ENCODE measurements at places on chromosomes 13 and 19.

DNA sequence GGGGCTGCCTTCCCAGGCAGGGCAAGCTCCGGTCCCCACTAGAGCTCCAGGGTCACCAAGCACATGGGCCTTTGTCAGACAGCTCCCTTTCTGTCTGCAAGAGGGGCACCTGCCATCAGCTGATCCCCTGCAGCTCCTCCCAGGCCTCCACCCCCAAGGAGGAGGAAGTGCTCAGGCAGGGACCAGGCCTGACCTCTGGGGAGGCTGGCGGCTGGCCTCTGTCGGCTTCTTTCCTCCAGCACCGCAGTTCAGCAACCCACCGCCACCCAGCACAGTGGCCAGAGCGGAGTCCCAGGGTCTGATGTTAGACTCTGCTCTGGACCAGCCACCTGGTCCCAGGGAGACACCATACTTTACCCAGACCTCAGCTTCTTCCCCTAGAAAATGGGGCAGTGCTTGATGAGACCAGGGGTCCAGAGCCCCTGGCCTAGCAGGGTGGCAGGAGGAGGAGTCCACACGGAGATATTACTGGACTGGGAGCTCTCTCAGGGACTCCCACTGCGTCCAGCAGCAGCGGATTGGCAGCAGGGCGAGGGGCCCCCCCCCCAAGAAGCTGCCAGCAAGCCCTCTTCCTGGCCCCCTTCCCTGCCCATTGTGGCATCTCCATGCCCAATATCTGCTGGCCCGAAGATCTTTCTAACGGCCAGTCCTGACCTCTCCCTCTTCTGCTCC lies 24.1 kb downstream of the NKPD1 start:
- DNase-seq: no peak

DNA sequence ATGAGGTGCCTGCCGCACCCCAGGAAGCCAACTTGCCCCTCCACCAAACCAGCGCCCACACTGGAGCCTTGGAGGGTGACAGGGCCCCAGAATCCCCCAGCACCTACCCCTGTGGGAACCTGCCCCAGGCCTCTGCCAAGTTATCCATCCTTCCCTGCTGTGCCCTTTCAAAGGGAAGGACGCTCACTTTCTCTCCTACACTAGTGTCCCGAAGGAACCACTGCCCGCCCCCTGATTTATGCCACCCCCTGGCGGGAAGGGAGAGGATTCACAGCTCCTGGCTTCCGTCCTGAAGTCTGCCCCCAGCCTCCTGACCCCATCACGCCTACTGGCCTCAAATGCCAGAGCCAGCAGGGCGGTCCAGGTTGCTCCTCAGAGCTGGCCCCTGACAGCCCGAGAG lies 1.4 kb downstream of the EVI5L start:
- no peak for DNase-seq

- no peak for DNase-seq
Measured at GRCh38 chr13:76883236-76883635, 3.0 kb downstream of the KCTD12 start.

- DNase-seq: peak; percentile 32
Measured at GRCh38 chr13:98998831-98999638, 21.2 kb upstream of the DOCK9 start.

- DNase-seq: no peak
Measured at GRCh38 chr13:46822551-46822950, 25.6 kb upstream of the ESD start.

DNA sequence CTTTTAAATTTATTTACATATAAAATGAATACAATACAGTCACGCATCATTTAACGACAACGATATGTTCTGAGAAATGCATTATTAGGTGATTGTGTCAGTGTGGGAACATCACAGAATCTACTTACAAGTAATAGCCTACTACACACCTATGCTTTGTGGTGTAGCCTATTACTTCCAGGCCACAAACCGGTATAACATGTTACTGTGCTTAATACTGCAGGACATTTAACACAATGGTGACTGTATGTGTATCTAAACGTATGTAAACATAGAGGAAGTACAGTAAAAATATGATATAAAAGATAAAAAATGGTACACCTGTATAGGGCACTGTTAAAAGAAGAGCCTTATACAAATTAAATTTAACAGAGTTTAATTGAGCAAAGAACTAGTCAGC lies 62.4 kb upstream of the KLHL1 start:
- no peak for DNase-seq

DNA sequence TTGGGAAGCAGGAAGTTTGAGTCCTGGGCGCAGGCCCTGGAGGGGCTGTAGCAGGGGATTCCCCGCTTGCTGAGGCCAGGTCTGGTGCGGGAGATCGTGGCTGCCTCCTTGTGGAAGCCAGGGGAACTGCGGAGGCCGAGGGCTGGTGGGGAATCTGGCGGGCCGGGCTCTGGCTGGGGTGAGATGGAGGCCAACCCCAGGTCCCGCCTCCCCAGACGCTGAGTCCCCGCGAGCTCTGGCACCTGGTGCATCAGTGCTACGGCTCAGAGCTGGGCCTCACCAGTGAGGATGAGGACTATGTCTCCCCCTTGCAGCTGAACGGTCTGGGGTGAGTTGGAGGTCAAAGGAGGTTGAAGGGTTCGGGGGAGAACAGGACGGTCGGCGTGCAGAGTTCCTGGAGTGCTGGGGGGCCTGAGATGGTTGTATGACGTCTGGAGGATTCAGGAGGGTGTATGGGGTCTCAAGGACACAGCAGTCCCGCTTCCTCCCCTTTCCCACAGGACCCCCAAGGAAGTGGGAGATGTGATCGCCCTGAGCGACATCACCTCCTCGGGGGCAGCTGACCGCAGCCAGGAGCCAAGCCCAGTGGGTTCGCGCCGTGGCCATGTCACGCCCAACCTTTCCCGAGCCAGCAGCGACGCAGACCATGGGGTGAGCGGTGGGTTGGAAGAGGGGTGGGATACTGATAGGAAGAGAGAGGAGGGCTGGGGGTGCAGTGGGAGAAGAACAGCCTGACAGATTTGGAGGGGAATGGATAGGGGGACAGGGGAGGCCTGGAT lies 13.1 kb downstream of the GRAMD1A start:
- peak; percentile 78 for DNase-seq

DNA sequence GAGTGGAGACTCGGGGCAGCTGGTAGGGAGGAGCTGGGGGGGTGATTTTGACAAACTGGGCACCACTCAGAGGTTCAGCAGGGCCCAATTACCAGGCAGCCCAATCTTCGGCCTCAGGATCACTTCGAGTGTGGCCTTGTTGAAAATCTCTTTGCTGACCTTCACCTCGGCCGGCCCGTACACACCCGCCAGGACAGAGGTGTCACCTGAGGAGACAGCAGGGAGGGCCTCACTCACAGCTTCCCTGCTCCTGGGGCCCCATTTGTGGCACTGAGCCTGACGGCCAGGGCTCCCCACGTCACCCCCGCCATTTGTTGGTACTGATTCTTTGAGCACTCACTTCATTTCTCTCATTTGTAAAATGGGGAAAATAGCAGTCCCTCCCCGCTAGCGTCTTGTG lies 4.4 kb downstream of the EXOSC5 start:
- DNase-seq: no peak

- peak; percentile 56 for DNase-seq
Measured at GRCh38 chr13:46354156-46355087, 32.6 kb downstream of the RUBCNL start.

DNA sequence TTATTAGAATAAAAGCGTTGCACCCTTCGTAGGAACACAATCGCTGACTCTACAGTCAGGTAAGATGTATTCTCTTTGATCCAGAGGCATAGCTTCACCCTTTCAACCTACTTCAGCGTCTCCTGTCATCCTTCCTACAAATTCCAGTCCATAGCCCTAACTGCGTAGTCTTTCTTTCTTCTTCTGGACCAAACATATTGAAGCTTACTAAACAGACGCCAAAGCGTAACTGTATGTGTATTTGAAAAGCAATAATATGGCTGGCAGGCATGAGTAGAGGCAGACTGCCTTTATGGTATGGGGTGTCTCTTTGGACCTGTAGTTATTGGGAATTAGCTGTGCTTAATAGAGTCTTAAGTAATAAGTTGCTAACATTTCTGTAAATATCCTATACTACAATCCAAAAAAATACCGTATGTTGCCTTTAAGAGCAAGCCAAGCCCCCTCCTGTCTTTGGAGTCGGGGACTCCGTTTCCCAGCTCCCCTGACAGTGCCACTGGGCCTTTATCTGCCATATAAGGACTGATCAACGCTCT lies 392 bp upstream of the ZNF548 start:
- no peak for DNase-seq

- no peak for DNase-seq
Measured at GRCh38 chr19:55310498-55310897, 14.6 kb downstream of the TMEM150B start.

- DNase-seq: peak; percentile 61
Measured at GRCh38 chr13:42048684-42049453, 421 bp downstream of the DGKH start.

- no peak for DNase-seq
Measured at GRCh38 chr19:4922530-4923275, 13.4 kb downstream of the UHRF1 start.

DNA sequence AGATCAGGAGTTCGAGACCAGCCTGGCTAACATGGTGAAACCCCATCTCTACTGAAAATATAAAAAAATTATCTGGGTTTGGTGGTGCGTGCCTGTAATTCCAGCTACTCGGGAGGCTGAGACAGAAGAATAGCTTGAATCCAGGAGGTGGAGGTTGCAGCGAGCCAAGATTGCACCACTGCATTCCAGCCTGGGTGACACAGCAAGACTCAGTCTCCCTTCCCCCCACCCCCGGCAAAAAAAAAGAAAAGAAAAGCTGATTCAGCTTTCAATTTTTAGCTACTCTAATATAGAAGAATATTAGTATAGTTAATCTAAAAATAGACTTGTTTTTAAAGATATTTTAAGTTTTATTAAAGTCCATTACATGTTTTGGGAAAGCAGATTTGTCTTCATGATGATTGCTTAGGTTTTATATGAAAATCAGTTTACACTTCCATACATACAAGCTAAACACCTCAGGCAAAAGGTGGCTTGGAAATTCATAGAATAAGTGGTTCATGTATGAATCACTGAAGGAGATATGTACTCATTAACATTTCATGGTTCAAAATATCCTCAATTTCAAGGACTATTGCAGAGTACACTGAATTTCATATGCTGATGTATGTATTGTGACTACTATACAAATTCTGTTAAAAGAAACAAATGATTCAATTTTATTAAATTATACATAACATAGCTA lies 165.2 kb downstream of the TDRD3 start:
- no peak for DNase-seq

GRCh38 chr13:85508683-85509329 lies 290.4 kb downstream of the SLITRK6 start:
- no peak for DNase-seq

- no peak for DNase-seq
Measured at GRCh38 chr19:2180114-2180513, 16.4 kb downstream of the DOT1L start.

DNA sequence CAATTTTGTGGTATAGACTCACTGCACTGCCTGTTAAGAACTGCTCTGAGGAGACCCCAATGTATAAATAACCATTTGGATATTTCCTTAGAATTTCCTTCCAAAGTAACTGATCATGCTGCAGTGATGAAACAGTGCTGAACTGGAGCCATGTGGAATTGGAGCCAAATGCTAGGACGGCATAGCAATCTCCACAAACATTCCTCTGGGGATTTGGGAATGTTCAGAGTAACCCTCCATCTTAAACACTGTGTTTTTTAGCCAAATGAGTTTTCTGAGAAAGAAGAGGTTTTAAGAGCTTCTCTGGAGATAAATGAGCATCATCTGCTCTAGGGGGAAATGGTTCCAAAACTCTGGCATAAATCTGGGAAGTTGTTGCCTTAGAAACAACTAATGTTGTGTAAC lies 98.2 kb downstream of the OLFM4 start:
- no peak for DNase-seq

- no peak for DNase-seq
Measured at GRCh38 chr13:95707035-95707434, 30.1 kb downstream of the DNAJC3 start.

- no peak for DNase-seq
Measured at GRCh38 chr13:75762955-75763354, 126.8 kb downstream of the LMO7 start.

- peak; percentile 71 for DNase-seq
Measured at GRCh38 chr19:2083174-2083854, 12.8 kb downstream of the MOB3A start.

- no peak for DNase-seq
Measured at GRCh38 chr19:13804830-13805683, 9.8 kb downstream of the ZSWIM4 start.

GRCh38 chr19:5664515-5664914 lies 15.8 kb downstream of the MICOS13 start:
- DNase-seq: no peak

- peak; percentile 91 for DNase-seq
Measured at GRCh38 chr19:35644987-35645679, 3.0 kb upstream of the COX6B1 start.

- no peak for DNase-seq
Measured at GRCh38 chr19:55603581-55604292, 1.7 kb upstream of the ZNF865 start.

DNA sequence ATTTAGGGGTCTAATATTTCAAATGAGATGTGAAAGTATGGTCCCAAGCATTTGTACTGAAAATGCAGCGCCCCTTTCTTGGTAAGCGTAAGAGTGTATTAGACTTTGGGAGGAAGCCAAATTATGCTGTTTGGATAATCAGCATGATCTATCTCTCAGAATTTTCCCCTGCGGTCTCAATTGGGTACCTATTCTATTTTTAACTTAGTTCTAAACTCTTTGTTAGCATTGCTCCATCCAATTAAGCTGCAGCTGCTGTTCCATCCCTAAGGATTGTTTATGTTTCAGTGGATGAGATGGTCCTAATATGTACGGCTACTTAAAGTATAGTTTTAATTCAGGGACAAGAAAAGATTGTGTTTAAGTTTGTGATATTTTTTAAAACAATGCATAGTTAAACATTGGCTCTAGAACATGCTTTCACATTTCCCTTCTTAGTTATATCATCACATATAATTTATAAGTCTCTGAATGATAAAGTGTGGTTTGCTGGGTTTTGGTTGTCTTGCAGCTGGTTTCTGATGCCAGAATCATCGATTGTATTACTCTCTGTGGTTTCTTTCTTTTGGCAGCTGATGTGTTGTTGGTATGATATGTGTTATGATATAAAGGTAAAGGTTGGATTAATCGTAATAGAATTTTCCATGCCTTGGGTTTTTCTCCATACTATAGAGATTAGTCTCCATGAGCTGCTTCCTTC lies 15.0 kb downstream of the POLR1D start:
- DNase-seq: no peak

- no peak for DNase-seq
Measured at GRCh38 chr13:94658926-94659597, 53.3 kb downstream of the SOX21 start.

- peak; percentile 79 for DNase-seq
Measured at GRCh38 chr19:48510421-48511268, 990 bp downstream of the LMTK3 start.

DNA sequence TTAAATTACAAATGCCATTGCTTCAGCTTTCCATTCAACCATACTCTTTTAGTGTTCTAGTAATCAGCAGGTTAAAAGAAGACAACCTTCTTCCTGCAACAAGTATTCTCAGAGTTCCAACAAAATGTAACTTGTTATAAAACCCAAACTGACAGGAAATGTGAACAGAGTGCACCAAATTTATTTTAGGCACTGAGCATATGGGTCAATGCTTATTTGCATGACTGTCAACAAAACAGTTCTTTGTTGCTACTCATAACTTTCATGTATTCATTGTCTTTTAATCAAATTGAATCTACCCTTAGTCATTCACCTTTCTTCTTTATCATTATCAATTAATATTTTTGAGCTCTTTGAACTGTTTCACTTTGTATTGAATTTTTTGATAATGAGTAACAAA lies 554.1 kb downstream of the DACH1 start:
- no peak for DNase-seq
